ENCODE measurements at places on chromosomes 2 and 18.
A peak's percentile ranks its signal among the peaks of the same experiment; 100 is the strongest.

GRCh38 chr2:7738596-7738995 is 821.4 kb downstream of the RNF144A start:
- no peak for DNase-seq

GRCh38 chr2:54855434-54855833 is 132.0 kb downstream of the EML6 start:
- no peak for DNase-seq

- DNase-seq = no peak
Measured at GRCh38 chr2:83572400-83572799, 886.7 kb downstream of the SUCLG1 start.

GRCh38 chr2:190947141-190947540 is 66.5 kb downstream of the GLS start:
- no peak for DNase-seq

- DNase-seq = no peak
Measured at GRCh38 chr18:21700528-21701075, 4.0 kb downstream of the ABHD3 start.

DNA sequence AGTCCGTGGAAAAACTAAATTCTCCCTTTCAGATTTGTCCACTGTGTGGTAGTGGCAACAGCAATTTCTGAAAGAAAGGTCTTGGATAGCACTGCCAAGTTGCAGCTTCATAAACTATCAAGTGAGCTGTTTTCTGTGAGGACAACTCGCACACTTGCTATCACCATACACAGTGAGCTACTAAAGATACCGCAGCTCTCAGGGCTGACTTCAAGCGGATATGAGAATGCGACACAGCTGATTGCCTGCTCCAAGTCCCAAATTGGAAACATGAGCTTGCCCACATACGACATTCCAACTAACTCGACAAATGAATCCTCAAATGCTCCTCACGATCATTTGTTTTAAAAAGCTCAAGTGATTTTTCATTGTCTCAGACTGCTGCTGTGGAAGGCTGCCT is 46.2 kb downstream of the E2F6 start:
- no peak for DNase-seq

DNA sequence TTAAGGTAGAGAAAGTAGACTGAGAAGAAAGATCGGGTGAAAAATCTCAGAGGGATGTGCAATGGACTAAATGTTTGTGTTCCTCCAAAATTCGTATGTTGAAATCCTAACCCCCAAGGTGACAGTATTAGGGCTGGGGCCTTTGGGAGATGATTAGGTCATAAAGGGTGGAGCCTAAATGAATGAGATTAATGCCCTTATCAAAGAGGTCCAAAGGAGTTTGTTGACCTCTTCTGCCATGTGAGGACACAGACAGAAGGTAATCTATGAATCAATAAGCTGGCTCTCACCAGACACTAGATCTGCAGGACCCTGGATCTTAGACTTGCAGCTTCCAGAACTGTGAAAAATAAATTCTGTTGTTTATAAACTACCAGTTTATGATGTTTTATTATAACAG is 2.7 kb upstream of the NMI start:
- DNase-seq = no peak

- no peak for DNase-seq
Measured at GRCh38 chr2:99775585-99775984, 285.8 kb upstream of the REV1 start.

GRCh38 chr2:47271054-47272000 is 116.2 kb upstream of the STPG4 start:
- no peak for DNase-seq

GRCh38 chr2:24375349-24376087 is 15.2 kb upstream of the ITSN2 start:
- DNase-seq = no peak

GRCh38 chr2:223101340-223102039 is 49.5 kb downstream of the KCNE4 start:
- no peak for DNase-seq

DNA sequence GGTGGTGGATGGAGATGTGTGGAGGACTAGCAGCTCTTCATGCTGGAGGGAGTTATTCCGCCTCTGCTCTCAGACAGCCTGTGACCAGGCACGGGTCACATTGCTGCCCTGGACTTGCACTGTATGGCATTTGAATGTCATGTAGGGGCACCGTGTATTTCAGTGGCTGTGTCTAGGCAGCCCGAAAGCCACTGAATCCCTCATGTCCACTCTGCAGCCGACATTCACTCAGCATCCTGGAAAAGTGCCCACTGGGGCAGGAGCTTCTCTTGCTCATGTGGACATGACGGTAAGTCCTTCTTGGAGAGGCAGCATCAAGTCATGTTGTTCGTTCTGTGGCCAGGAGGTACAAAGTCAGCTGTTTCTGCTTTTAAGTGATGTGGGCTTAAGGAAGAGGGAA is 127.9 kb downstream of the SH3RF3 start:
- no peak for DNase-seq

GRCh38 chr2:215878476-215879063 is 134.8 kb downstream of the MREG start:
- no peak for DNase-seq

GRCh38 chr2:217370391-217370790 is 510.5 kb upstream of the TNP1 start:
- no peak for DNase-seq

- DNase-seq = no peak
Measured at GRCh38 chr2:99825630-99826029, 316.8 kb downstream of the AFF3 start.

DNA sequence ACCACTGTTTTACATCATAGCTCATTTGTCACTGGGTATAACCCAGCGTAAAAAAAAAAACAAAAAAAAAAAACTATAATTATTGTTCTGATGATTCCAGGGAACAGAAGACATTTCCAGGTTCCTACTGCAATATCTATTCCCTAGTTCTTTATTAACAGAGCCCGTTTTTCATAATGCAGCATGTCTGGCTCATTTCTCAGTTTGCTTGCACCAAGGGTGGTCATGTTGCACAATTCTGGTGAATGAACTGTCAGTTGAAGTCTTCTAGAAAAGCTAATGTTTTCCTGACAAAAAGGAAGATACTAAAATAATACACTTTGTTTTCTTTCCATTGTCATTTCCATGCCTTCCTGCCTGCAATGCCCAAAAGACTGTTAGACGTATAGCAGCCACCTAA is 180.1 kb downstream of the RDH14 start:
- DNase-seq = no peak

- DNase-seq = no peak
Measured at GRCh38 chr2:191415858-191416257, 170.7 kb downstream of the MYO1B start.

GRCh38 chr2:68917034-68917718 is 35.5 kb downstream of the GKN2 start:
- no peak for DNase-seq

GRCh38 chr2:19989342-19989666 is 601 bp downstream of the WDR35 start:
- DNase-seq = no peak

GRCh38 chr2:219533930-219534661 is 9.5 kb downstream of the CHPF start:
- DNase-seq = no peak

DNA sequence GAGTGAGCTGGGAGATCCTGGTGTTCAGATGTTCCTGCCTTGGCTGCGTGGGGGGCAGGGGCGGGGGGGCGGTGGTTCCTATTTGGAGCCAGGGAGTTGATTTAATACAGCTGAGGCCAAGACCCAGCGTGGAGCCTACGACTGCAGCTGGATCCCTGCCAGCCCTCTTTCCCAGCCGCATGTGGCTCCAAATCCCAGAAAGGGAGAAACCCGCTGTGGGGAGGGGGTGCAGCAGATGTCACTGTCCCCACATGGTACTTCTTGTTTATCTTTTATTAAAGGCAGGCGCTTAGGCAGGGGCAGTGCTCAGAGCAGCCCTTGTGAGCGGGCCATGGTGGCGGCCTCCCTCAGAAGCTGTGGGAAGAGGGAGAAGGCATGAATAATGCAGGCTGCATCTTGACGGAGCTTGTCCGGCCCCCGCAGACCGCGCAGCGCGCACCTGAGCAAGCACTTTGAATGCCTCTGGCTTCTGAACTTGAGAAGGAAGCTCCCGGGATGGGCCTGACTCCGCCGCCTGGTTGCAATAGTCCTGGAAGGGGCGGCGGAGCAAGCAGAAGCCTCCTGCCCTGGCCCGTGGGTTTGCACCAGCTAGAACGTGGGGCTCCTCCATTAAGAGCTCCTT is 112.1 kb downstream of the GLI2 start:
- DNase-seq = no peak

DNA sequence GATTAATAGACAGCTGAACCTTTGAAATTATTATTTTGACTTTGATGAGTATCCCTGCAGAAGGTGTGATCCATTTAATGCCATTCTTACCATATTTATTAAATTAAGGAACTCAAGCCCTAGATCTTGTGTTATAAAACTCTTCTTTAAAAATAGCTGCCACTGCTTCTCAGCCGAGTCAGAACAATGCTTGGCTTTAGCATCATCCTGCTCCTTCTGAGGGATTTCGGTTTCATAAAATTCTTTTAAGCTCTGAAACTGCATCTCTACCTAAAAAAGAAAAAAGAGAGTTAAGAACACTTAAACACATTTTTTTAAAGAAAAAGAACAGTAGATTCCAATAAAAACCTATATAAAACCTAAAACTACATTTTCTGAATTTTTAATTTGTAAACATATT is 70.7 kb upstream of the TTN start:
- DNase-seq = no peak

- DNase-seq = no peak
Measured at GRCh38 chr2:185316383-185316782, 422.2 kb upstream of the FSIP2 start.

DNA sequence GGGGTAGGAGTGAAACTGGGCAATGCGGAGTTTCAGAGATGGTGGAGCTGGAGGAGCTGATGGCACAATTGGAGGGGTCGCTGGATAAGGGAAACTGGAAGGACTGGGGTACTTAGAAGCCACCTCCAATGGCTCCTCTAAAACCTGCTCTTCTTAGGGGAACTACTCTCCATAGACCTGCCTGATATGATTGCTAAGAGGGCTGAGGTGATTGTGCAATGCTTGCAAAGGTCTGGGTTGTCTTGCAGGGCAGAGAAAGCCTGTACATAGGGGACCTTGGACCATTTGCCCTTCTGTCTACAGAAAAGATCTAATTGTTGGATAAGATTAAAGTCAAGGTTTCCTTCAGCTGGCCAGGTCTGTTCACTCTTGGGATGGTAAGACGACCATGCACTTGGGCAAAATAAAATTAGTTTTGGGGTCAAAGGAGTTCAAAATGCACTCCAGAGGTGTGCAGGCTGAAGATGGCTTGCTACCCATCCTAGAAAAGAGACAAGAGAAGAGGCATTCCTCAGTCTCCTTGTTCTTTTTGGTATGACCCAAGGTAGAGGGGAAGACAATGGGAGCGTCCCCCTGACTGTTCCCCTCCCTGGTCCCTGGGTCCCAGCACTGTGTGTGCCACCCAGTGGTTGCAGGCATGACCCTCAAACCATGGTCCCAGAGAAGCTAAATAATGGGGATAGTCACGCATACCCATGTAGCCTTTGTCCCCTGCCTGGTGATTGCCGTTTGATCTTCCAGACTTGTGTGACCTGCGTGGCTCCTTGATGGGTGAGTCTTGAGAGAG is 41.1 kb downstream of the STK17B start:
- no peak for DNase-seq

DNA sequence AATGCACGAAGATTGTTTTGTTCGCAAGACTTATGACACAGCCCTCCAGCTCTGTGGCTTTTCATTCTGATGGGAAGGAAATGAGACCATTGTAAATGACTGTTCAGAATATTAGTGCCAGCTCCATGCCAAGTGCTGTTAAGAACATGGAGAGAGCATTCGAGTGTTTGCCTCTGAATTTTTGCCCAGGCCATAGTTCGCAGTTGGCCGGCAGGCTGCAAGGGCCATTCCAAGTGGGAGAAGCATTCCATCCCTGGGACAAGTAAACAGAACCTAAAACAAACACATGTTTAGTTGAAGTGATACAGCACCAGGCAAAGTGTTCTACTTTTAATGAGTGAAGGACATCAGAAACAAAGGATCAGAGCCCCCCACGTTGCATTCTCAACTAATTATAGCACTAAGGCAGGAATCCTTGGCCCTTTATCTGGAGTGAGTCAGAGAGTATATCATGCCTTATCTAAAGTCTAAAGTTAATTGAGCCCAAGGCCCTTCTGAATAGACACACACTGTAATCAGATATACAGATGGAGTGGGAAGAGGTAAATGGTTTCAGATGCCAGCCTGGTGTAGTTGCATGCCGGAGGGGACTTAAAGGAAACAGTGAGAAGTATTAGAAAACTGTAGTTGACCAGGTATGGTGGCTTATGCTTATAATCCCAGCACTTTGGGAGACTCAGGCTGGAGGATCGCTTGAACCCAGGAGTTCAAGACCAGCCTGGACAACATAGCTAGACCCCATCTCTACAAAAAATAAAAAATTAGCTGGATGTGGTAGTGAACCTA is 53.3 kb downstream of the NEDD4L start:
- DNase-seq = no peak

DNA sequence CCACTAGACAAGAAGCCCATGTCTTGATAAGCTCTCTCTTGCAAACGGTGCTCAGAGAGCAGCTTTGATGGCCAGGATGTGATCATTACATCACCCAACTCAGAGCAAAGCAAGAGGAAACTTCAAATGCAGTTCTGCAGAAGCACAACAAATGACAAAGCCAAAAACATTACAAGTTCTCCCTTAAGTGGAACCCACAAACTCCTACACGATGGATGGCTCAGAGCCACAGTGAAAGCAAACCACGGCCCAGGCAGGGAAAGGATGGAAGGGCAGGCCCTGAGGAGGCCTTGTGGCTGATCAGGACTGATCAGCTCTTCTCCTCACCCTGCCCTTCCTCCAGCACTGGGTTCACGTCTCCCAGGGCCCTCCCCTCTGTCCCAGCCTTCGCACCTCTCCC is 326.4 kb downstream of the EIPR1 start:
- DNase-seq = no peak

DNA sequence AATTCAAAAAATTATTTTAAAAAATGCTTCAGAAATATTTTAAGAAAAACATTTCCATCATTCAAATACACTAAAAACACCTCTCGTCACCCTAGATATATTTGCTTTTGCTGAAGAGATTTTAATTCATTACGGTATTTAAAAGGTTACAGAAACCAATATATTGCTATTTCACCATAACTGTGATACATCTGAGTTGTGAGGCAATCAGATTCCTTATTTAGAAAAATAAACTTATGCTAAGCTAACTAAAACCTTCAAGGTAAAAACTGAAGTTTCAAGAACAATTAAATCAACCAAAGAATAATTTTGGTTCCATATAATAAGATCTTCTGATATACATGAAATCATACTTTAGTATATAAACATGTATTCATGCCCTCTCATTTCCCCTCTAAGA is 32.8 kb downstream of the PELI1 start:
- no peak for DNase-seq

DNA sequence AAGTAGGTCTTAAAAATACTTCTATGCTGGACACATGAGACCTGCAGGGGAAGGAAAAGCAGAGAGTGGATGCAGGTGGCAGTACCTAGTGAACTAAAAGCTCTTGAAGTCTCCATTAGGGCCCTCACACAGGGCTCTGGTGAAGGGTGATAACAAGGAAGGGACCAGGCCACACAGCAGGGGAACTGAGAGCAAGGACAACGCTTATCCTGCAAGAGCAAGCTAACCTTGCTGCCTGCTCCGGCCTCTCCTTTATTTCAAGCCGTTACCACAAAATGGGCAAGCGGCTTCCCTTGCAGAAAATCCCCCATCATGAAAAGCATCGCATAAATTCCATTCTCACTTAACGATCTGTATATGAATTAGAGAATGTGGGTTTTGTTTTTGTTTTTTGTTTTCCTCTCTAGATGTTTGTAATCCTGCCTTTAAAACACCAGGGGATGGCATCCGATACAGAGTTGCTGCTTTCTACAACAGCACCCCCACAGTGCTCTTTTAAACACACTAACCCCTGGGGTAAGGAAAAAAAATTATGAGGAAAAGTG is 64.5 kb downstream of the CACNB4 start:
- DNase-seq = no peak

- peak; percentile 48 for DNase-seq
Measured at GRCh38 chr2:157404363-157404762, 39.5 kb downstream of the CYTIP start.
